A549 treated with Hydrocortisone at 1 μM for 4 hours (cell line): ENCODE measurements at places on chromosomes 7 and 10. TPM values are rescaled to one million over a fixed set of nuclear protein-coding genes. Genes with fewer than 3 reads are reported as not detected.

CCDC7 gene
- total RNA-seq: 0.61 to 0.98 TPM (median 0.76 TPM) in 5 replicates

ACSM6 gene
- total RNA-seq: not detected in 5 replicates

CYP3A7 gene
- not detected in 5 replicates for total RNA-seq

C10orf53 gene
- total RNA-seq: not detected in 5 replicates

SSC4D gene
- 0.71 to 1.4 TPM (median 1.1 TPM) in 5 replicates for total RNA-seq

CYP2C19 gene
- total RNA-seq: not detected in 5 replicates

DOCK1 gene
- 18.8 to 27.0 TPM (median 23.9 TPM) in 5 replicates for total RNA-seq

KMT2C gene
- total RNA-seq: 5.5 to 9.8 TPM (median 7.7 TPM) in 5 replicates

GPR37 gene
- total RNA-seq: 0.51 to 0.85 TPM (median 0.67 TPM) in 5 replicates

CH25H gene
- 0.17 to 0.46 TPM (median 0.36 TPM) in 5 replicates for total RNA-seq

IDE gene
- total RNA-seq: 17.7 to 25.7 TPM (median 23.7 TPM) in 5 replicates

AGMO gene
- total RNA-seq: 0.72 to 1.1 TPM (median 0.92 TPM) in 5 replicates

PIK3CG gene
- total RNA-seq: not detected in 5 replicates

SEMA3E gene
- 1.4 to 2.7 TPM (median 2.3 TPM) in 5 replicates for total RNA-seq

CEP55 gene
- 53.3 to 76.4 TPM (median 65.5 TPM) in 5 replicates for total RNA-seq

PTER gene
- total RNA-seq: 11.5 to 20.2 TPM (median 16.1 TPM) in 5 replicates

C10orf105 gene
- not detected in 5 replicates for total RNA-seq

ZNF467 gene
- 1.0 to 1.5 TPM (median 1.3 TPM) in 5 replicates for total RNA-seq

VWA2 gene
- 0.05 TPM in 3 of 5 replicates, not detected in the others for total RNA-seq

PALD1 gene
- 5.1 to 7.0 TPM (median 6.9 TPM) in 5 replicates for total RNA-seq

RGR gene
- total RNA-seq: not detected in 5 replicates

WDR86 gene
- total RNA-seq: 0.11 to 0.23 TPM (median 0.16 TPM) in 5 replicates

ORAI2 gene
- total RNA-seq: 28.7 to 33.4 TPM (median 31.9 TPM) in 5 replicates

SOSTDC1 gene
- total RNA-seq: not detected in 5 replicates

SPDYE1 gene
- not detected in 5 replicates for total RNA-seq

MEIG1 gene
- 0.43 to 0.91 TPM (median 0.90 TPM) in 5 replicates for total RNA-seq

GALNT17 gene
- not detected in 5 replicates for total RNA-seq

KAZALD1 gene
- total RNA-seq: 2.4 to 3.5 TPM (median 2.8 TPM) in 5 replicates

ZNF789 gene
- 6.1 to 9.6 TPM (median 7.3 TPM) in 5 replicates for total RNA-seq

LBX1 gene
- total RNA-seq: not detected in 5 replicates

SPRN gene
- total RNA-seq: 0.22 to 0.54 TPM (median 0.30 TPM) in 5 replicates

LHFPL3 gene
- total RNA-seq: not detected in 5 replicates

ENTPD1 gene
- 0.03 to 0.37 TPM in 2 of 5 replicates, not detected in the others for total RNA-seq

SEC61A2 gene
- total RNA-seq: 10.1 to 13.3 TPM (median 11.8 TPM) in 5 replicates

ELMO1 gene
- 2.8 to 4.0 TPM (median 3.0 TPM) in 5 replicates for total RNA-seq

ADAM12 gene
- 2.9 to 5.0 TPM (median 4.3 TPM) in 5 replicates for total RNA-seq

ACTL6B gene
- not detected in 5 replicates for total RNA-seq

CTAGE15 gene
- not detected in 5 replicates for total RNA-seq

FAM25C gene
- 0.59 to 2.9 TPM (median 0.93 TPM) in 4 of 5 replicates, not detected in the other for total RNA-seq

WNT8B gene
- total RNA-seq: not detected in 5 replicates

CTAGE4 gene
- total RNA-seq: 0.03 TPM in 1 of 5 replicates, not detected in the others

NPSR1 gene
- not detected in 5 replicates for total RNA-seq

NEBL gene
- total RNA-seq: 8.1 to 11.9 TPM (median 10.9 TPM) in 5 replicates

ZNF716 gene
- total RNA-seq: not detected in 5 replicates

CCL24 gene
- total RNA-seq: not detected in 5 replicates

LRIT1 gene
- not detected in 5 replicates for total RNA-seq

HOXA5 gene
- 4.1 to 5.9 TPM (median 4.2 TPM) in 5 replicates for total RNA-seq

NUTM2E gene
- 0.30 to 0.47 TPM (median 0.38 TPM) in 5 replicates for total RNA-seq

ARL4A gene
- 65.4 to 68.8 TPM (median 66.8 TPM) in 5 replicates for total RNA-seq

CUBN gene
- 0.06 to 0.10 TPM (median 0.08 TPM) in 5 replicates for total RNA-seq

DGKB gene
- total RNA-seq: not detected in 5 replicates

CALML3 gene
- not detected in 5 replicates for total RNA-seq

GPR158 gene
- total RNA-seq: 0.05 to 0.07 TPM (median 0.05 TPM) in 5 replicates

PON1 gene
- 0.78 to 1.3 TPM (median 1.1 TPM) in 5 replicates for total RNA-seq

NME8 gene
- not detected in 5 replicates for total RNA-seq
